Sciatic nerve (tissue), 2 donors: ENCODE measurements at places on chromosomes 11 and 22.

- no peak for DNase-seq
Observed at GRCh38 chr22:49112661-49113626, 714.7 kb downstream of the BRD1 start.

- DNase-seq: no peak
Observed at GRCh38 chr11:76243193-76243956, 37.1 kb upstream of the WNT11 start.

DNA sequence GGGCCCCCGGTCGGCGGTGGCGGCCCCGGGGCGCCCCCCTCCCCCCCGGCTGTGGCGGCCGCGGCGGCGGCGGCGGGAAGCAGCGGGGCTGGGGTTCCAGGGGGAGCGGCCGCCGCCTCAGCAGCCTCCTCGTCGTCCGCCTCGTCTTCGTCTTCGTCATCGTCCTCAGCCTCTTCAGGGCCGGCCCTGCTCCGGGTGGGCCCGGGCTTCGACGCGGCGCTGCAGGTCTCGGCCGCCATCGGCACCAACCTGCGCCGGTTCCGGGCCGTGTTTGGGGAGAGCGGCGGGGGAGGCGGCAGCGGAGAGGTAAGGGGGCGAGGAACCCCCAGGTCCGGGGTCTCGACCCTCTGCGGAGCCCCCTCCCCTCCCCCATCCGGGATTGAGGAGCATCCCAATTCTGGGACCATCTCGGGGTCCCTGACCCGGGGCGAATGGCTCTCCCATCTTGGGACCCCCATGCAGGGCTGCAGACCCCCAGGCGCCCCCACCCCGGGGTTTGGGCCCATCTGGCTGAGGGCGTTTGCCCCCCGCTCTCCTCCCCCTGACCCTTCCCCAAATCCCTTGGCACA, 431 bp downstream of the KMT2A start:
- peak; percentile 80 for DNase-seq

DNA sequence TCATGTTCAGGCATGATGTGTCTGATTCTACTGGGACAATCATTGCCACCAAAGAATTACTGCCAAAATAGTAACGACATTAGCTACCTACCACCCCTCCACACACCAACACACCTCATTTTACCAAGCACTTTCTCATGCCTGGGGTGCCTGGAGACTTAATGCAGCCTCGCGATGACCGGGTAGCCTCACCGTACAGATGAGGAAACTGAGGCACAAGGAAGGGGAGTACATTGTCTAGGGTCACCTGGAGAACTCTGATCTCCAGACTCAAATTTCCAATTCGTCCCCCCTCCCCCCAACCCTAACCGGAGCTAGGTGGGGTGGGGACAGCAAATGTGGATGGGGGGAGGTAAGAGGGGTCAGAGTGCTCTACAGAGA, 2.7 kb upstream of the RTN4RL2 start:
- no peak for DNase-seq

- no peak for DNase-seq
Observed at GRCh38 chr11:57896361-57897145, 127.1 kb upstream of the OR9Q1 start.

DNA sequence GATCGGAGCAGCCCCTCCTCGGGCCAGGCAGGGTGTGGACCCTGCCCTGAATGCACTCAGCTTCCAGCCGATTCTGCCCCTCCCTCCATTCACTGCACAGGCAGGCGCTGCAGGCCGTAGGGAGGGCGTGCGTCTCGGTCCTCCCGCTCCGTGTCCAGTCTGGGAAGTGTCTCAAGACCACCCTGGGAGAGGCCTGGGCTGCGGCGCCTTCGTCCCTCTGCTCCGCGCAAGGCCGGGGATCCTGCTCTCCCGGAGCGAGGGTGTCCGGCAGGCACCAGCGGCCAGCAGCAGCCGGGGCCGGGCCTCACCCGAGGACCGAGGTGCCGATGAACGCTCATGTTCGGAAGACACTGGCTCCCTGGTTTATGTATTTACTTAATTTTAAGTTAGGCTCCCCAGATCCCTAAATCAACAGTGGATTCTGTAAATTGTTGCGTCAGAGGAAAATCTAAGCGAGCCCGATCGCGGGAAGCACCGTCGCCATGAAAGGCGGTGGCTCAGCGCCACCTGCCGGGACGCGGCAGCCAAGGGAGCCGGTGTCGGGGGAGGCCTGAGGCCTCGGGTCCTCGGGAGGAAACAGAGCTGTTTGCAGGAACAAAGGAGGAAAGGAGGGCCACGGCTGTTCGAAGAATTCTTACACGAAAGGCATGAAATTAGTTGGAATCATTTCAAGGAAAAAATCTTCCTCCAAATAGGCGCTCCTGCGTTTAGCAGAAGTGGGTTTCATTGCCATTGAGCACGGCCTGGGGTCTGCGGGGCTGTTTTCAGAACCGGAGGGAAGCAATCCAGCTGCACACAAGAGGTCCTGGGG, 195.3 kb downstream of the BRD1 start:
- DNase-seq: peak; percentile 75

GRCh38 chr22:43823353-43823908, 11.3 kb upstream of the EFCAB6 start:
- DNase-seq: peak; percentile 38

DNA sequence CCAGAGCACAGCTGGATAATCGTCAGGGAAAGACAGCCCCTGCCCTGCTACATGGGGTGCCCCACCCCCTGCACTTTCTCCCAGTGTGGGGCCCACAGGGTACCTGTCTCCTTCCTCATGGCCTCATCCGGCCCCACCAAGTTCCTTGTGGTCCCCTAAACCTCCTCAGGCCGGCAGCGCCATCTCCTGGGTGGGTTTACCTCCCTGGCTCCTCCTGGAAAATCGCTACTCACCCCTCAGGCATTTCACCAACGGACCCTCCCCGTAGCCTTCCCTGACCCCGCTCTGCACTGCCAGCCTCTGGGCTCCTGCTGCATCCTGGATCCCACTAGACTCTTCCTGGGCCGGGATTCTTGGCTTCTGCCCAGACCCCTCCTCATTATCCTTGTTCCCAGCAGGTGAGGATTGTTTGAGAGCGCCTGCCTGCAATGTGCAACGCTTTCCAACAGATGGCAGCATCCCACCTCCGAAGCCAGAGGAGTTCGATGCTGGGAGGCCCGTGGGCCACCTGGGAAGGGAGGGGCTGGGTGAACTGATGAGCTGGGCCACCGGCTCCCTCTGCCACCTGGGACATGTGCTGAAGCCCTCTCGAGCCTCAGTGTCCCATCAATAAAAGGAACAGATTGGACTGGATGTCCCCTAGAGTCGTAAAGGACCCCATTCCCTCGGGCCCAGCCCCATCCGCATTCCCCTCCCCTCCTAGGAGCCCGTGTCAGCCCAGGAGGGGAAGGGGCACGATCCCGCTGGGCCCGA, 44.2 kb upstream of the TTLL12 start:
- DNase-seq: peak; percentile 72

DNA sequence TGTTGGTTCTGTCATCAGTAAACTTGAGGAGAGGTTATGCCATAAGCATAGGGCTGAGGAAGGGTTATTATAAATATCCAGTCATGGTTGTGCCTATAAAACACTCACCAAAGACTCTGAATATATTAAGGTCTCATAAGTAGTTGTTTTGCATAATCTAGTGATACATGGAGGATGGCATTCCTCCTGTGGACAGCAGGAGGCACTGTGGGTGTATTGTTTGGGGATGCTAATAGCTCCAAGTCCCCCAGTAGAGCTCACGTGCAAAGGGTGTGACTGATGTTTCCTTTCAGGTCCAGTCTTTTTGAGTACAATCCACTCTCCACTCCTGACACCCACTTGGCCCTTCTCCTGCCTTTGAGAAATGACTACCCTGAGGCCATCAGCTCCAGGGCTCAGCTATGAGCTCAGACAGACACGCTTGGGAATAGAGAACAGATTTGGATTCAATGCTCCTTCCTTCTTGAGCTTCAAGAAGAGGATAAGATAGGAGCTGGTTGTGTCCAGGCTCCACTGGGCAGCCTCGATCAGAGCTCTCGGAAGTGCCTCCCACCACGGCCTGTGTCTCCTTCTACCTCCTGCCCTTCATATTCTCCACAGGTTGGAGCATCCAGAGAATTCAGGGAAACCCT, 85.2 kb upstream of the IGLL5 start:
- DNase-seq: no peak

DNA sequence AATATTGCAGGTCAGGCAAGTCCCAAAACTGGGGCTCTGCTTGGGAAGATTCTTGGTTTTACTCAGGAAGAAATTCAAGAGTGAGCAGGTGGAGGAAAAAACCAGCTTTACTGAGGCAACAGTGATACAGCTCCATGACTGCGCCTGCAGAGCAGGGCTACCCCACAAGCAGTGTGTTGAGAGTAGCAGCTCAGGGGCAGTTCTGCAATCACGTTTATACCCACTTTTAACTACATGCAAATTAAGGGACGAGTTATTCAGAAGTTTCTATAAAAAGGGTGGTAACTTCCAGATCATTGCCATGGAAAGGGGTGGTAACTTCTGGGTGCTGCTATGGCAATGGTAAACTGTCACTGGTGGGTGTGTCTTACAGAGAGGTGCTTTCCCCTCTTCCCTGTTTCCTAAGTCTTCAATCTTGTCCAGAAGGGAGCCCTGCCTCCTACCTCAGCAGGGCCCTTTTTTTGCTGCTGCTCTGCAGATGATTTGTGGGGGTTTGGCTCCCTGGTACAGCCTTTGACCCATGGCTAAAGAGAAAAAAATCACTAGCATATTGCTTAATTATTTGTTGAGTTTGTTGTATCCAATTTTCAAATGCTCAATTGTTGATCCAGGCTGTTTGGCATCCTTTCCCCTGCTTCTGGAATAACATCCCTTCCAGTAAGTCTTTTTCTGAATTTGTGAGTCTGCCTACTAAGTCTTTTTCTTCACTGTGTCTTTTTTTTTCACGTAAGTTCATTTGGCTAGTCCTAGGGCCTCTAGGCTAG, 30.0 kb upstream of the ME3 start:
- no peak for DNase-seq

DNA sequence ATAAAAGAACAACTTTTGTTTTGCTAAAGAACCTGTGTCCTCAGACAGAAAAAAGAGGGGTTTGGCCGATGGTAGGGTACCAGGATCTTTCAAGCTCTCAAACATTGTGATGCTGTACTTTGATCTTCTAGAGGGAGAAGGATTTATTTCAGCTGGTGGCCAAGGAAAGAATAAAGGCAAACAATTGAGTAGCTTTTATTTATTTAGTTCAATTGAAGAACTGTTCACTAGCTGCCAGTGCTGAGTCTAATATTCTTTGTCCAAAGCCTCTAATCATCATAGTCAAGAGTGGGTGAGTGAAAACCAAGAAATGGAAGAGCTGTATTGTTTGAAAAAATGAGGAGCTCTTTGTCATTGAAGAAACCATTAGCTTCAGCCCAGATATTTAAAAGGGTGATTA, 138.4 kb downstream of the FAT3 start:
- no peak for DNase-seq

GRCh38 chr11:44361813-44362212, 51.9 kb upstream of the ALX4 start:
- no peak for DNase-seq

- DNase-seq: no peak
Observed at GRCh38 chr11:119258180-119258579, 52.0 kb downstream of the CBL start.

DNA sequence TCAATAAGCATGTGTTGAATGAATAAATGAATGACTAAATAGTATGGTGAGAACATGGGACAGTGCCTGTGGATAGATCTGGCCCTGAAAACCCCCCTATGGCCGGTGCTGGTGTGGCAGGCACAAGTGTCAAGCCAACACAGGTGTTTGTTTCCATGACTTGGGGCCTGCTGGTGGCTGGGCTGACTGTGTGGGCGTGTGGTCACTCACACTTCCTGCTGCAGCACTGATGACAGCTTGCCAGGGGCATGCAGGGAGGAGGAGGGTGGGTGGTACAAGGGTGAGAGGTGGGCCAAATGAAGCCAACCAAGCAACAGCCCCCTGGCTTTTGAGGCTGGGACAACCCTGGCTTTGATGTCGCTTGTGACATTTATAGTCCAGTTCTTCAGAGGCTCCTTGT, 30.3 kb upstream of the ABCC8 start:
- no peak for DNase-seq

DNA sequence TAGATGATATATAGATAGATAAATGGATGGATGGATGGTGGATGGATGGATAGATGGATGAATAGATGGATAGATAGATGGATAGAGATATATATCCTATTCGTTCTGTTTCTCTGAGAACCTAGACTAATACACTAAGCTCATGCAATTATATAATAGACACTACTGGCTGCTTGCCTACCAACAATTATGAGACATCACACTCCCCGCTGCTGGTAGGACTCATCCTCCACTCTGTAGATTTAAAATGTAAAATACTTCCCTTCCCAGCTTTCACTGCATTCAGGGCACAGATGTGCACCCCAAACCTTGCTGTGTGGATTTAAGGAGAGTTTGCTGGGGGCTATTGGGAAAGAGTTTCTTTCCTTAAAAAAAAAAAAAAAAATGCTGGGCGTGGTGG, 28.3 kb upstream of the RCN1 start:
- DNase-seq: no peak

DNA sequence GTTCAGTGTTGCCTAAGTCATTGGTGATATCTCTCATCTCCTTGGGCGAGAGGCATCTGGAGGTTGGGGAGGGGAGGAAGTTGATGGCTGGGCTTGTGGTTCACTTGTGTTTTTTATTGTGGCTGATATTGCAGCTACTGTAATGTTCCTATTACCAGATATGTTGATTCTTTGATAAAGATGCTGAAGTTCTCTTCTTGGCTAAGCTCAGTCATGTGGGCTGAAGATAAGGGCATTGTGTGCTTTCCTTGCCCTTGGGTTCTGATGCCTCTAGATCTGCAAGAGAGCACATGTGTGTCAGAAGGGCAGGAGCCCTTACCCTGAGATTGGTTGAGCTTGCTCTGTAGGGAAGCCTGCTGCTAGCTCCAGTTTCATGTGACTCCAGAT, 12.0 kb downstream of the STX3 start:
- DNase-seq: no peak

DNA sequence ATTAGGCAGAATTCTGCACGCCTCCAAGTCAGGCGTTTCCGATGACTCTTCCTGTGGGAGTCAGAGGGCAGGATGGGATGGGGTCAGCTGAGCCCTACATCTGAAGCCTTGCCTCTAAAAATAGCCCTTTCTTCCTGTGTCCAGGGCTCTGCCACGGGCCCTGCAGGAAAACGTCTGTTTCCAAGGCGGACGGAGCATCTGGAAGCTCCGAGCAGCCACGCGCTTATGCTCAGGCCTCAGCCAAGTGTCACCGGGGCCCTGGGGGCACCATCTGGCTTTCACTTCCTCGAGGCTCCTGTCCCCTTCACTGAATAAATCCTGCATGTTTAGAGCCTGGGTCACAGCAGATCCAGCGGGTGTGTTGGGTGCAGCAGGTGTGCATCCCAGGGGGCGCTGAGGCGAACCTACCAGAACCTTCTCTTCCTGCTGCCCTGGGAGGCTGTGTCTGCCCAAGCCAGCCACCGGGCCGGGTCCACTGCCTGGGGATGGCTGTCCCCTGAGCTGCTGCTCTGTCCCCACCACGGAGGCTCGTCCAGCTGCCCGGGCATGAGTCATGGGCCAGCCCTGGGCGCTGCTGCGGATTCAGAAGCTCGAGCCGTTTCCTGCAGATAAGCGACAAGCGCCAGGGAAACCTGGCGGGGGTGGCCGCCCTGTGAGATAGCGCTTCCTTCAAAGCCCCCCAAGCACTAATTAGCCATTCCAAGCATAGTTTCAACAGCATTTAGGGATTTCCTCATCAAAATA, 32.0 kb upstream of the LINC01488 start:
- no peak for DNase-seq

- DNase-seq: no peak
Observed at GRCh38 chr11:114258696-114259095, 37.5 kb upstream of the NNMT start.

- no peak for DNase-seq
Observed at GRCh38 chr11:10846660-10847059, 11.2 kb downstream of the ZBED5 start.

- DNase-seq: no peak
Observed at GRCh38 chr22:30541961-30542810, 4.4 kb downstream of the SEC14L6 start.

GRCh38 chr11:23280088-23280487, 419.8 kb upstream of the CCDC179 start:
- no peak for DNase-seq
